ENCODE measurements at places on chromosomes 3 and 15.

DNA sequence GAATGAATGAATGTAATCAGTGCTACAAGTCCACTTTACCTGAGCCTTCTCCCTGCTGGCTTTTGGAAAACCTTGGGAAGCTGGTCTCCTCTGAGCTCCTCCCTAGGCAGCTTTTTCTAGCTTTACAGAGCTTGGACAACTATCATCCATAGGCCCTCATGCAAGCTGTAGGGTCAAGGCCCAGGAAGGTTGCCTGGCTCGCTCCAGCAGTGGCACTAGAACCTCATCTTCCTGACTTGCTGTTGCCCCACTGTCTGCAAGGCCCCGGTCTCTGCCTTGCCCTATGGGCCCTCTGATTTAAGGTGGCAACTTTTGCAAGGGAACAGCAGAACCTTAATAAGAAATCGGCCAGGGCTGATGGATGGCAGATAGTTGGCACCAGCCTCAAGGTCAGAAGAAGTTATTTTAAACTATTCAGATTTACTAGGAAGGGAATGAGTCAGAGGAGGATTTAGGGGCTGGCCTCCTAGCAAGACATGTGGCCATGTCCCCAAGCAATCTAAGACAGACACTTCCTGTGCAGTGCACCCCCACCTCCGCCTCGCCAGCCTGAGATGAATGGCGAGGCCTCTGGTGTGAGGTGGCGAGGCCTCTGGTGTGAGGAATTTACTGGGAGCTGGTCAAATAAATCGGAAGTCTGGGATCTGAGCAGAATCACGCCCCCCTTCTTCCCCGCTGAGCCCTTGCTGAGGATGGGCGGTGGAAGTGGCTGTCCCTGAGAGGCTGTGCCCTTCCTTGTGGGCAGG, 180.8 kb downstream of the MEGF11 start:
- no peak for DNase-seq

GRCh38 chr3:191070762-191071403, 128.2 kb upstream of the OSTN start:
- DNase-seq: no peak

DNA sequence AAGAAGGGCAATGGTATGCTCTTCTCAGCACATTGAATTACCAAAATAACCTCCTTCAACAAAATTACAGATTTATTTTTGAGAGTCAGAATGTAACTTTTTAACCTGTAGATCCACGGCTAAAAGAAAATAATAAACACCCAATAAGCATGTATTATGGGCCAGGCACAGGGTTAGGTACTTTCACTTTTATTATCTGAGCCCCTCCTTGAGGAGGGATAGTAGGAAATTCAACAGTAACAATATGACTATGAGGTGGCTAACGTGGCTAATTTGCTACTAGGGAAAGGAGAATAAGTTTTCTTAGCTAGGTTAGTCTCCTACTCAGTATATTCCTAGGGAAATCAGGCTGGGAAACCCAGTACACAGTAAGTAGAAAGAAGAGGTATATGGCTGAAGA, 306.9 kb downstream of the GAP43 start:
- DNase-seq: no peak

- no peak for DNase-seq
These were observed 106.9 kb downstream of the ULK4 start for GRCh38 chr3:41854956-41855355.

DNA sequence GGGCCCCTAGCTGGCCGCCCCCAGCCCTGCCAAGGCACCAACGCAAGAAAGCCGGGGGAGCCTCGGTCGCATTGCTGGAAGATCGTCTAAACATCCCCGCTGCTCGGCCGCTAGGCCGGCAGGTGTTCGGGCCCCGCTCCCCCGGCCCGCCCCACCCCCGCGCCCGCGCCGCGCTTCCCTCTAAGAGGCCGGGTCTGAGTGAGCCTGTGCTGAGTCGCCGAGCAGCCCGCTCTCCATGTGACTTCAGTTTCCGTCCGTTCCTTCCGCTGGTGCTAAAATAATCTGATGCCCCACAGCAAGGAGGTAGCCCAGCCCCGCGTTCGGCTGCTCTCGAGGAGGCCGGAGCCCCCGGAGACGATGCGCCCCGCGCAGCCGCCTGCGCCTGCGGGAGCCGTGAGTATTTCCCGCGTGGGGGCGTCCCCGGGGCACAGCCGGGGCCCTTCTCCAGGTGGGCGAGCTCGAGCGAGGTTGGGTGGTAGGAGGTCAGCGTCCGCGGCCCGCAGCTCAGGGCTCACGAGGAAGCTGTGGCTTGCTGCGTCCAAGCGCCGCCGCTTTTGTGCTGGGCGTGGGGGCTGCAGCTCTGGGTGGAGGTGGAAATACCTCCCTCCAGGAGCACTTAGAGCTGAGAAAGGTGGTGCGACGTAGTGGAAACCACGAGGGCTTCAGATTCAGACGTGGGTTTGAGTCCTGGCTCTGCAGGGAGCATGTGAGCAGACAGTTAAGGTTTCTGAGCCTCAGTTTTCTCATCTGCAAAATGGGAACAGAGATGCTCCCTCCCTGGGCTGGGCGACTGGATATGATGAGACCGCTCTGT, at the start of gene NRROS:
Gene NRROS (plus strand): TSS at position 212 of the 814 bp plus-strand sequence. CDS start 14,846 bp downstream, outside the sequence.
- peak; percentile 60 for DNase-seq

DNA sequence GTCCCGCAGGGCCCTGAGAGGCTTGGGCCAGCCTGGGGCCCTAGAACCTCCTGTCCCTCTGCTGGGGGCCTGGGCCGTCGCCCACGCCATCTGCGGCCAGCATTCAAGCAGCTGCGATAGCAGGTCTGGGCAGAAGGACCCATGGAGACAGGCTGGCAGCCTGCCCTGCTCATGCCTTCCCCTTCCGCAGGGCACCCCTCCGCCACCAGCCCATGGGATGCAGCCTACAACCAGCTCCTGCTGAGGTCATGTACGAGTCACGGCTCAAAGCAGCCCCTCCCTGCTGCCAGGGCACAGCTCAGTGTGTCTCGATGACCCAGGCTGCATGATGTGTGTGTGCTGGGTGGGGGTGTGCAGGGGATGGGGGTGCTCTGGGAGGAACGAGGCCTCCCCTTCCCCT, 27.8 kb downstream of the DUSP7 start:
- DNase-seq: no peak

DNA sequence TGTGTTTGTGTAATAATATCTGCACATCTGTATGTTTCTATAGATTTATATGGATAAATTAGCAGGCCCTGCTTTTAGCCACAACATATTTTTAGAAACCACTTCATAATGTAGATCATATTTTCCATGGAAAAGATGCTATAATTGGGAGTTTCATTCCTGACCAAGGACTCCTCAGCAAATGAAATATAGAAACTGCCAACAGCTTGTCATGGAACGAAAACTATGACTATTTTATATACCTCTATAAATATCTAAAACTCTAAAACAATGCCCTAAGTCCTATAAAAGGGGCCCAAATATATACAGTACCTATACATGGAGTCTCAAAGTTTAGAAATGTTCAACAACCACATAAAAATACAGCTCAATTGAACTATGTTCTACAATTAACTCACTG, 27.9 kb downstream of the EID1 start:
- DNase-seq: no peak

DNA sequence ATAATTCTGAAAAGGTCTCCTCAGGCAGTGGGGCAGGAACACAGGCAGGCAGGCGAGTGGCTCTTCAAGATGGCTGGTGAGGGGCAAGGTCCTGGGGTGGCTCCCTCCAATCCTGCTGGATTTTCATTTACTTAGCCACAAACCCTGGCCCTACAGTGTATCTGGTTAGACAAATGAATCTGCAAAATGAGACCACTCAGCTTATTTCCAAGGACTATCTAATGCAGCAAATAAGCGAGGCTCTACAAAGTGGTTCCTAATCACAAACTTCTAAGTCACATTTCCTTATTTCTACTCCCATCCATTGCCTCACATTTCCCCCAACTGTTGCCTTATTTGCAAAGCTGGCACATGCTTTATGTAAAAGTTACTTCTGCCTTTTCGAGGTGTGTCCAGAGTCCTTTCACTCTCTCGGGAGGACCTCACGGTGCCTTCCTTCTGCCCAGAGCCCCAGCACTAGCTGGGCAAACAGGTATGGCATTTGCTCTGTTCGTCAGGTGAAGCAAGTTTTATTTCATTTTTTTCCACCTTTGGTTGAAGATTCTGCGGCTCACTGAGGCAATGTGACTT, 40.5 kb downstream of the CCDC12 start:
- DNase-seq: no peak

DNA sequence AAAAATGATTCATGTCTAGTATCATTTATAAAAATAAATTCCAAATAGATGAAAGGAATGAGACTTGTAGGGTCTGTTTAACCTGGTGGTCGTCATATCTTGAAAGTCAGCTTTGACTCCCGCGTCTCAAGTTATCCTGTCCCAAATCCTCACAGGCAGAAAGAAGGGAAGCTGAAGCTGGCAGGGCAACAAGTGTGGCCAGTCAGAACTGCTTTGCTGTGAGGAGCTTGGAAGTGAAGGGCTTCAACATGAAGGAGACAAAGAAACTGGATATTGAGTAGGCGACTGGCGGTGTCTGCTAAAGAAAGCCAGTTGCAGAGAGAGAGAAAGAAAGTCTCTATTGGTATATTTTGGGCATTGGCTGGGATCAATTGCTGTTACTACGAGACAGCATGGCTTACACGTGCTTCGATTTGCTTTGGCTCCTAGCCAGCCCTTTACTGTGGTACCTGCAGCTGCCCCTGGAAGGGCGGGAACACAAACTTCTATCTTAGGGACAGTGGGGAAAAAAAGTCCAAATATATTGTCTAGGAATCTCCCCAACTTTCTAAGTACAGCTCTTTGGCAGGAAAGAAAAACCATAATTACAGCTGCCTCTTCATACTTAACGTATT, 107.2 kb downstream of the CHST2 start:
- DNase-seq: no peak

DNA sequence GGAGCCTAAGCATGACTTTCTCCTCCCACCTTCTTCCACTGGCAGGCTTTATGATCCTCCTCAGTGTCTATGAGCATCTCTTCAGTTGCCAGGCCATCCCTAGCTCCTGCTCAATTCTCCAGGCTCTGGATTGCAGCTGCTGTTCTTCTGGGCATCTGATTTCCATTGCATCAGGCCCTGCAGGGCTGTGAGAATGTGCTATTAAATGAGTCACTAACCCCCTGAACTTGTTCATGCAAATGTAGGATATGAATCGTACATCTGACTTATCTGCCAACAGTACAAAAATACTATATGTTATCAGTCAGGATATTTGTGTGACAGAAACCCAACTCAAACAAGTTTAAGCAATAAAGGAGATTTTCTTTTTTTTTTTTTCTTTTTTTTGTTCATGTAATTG, 11.9 kb downstream of the GPR176 start:
- DNase-seq: no peak

- no peak for DNase-seq
These were observed 15.3 kb downstream of the RAB43 start for GRCh38 chr3:129106320-129106719.

DNA sequence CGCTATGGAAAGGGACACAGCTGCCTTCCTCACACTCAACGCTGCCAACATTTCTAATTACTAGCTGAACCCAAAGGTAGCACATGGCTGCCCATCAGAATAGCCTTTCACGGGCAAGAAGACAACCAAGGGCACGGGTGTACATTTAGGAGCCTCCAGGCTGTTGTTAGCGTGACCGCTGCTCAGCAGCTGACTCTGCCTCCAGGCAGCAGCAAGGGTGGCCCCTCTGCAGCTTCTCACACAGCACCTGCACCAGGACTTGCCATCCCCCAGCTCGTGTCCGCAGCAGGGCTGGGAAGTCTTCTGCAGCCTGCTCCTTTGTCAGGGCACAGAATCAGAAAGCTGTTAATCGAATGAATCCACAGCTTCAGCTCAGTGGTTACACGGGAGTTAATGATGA, 146.8 kb downstream of the ADAMTS17 start:
- DNase-seq: no peak

- DNase-seq: no peak
These were observed 39.6 kb upstream of the PDZRN3 start for GRCh38 chr3:73664389-73664788.

DNA sequence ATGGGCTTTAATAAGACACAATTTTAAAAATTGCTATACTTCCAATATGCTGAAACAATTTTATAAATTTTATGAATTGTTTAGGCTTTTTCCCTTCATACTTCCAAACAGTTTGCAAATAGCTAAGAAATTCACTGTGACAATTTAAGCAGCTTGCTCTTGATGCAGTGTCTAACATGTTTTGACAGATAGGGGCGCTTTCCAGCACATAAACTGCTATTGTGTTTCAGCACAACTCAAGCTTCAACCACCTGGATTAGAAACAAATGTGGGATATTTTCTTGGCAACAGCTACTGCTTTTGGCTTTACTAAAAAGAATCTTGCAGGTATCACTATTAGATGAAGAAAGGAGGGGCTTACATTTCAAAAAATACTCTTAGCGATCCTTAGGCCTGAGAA, 565.8 kb upstream of the DPPA4 start:
- no peak for DNase-seq

GRCh38 chr3:31408720-31409119, 124.0 kb upstream of the STT3B start:
- no peak for DNase-seq

DNA sequence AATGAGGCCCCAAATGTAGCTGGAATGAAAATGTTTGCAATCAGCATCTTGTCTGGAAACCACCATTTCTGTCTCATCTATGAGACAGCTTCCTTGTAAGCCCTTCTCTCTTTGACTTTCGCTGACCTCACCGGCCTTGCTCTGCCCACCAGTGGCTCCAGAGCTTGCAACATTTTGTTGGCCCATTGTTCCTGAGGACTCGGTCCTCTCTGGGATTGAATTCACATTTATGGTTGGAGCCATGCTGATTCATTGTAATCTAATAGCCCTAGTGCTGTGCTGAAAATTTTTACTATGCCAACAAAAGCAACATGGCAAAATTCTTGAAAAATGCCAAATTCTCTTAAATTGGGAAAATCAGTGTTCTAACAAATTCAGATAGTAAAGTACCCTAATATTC, 37.2 kb downstream of the ABHD5 start:
- DNase-seq: no peak

- no peak for DNase-seq
These were observed 56.9 kb downstream of the CYP19A1 start for GRCh38 chr15:51281368-51281967.

DNA sequence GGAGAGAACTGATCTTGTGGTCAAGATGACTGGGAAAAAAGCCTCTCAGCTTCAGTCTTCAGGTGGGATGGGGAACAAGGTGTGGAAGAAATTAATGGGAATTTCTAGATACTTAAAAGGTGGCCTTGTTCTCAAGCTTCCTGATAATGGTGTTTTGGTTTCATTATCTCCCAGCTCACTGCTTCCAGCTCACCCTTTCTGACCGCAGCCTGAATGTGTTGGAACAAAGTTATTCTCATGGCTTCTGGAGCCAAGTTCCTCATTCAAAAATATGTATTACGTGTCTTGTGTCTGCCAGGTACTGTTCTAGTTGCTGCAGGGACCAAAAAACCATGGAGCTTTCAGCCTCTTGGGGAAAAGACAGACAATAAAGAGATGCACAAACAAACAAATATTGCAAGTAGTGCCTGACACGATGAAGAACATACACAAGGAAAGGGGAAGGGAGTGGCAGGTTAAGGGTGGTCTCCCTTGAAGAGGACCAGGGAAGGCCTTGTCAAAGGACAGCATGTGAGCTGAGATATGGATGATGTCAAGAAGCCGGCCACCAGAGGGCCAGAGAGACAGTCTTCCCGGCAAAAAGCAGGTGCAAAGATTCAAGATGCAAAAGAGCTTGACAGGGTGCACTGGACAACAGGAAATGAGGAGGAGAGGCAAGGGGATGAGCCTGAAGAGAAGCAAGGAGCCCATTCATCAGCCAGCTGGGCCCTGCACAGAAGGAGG, 35.5 kb downstream of the ARRDC4 start:
- no peak for DNase-seq

GRCh38 chr3:66012711-66013110, 26.0 kb downstream of the MAGI1 start:
- DNase-seq: no peak

- no peak for DNase-seq
These were observed 28.9 kb upstream of the MITF start for GRCh38 chr3:69710153-69710977.
